ENCODE measurements at places on chromosomes 12 and 14. TPM values are rescaled to one million over a fixed set of nuclear protein-coding genes. Genes with fewer than 3 reads are reported as not detected.

DNA sequence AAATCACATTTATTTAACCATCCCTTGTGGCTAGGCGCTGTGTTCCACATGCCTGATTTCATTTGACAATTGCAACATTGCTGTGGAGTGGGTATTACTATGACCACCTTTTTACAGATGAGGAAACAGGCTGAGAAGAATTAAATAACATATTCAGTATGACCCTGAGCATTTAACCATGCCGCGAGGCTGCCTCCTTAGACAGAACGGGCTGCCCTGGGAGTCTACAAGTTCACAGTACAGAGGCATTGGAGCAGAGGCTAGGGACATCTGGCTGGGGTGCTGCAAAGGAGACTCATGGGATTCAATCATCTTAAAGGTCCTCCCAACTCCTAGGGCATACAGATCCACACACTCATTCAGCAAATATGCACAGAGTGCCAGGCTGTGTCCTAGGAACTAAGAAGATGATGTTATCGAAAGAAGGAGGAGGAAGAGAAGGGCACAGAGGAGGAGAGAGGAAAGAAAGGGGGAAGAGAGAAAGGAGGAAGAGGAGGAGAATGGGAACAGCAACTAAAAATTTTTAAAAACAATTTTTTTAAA lies 164.7 kb upstream of the CCND2 start:
- peaks cover 22% of the 10 kb centered on the region for H3K27me3 ChIP-seq
- DNase-seq, result no peak
- no peaks in the 10 kb centered on the region for H3K36me3 ChIP-seq
- no peak overlapping the region for H3K4me3 ChIP-seq

GRCh38 chr12:101829639-101830366 lies 956 bp downstream of the GNPTAB start:
- H3K27me3 ChIP-seq, result no peaks in the 10 kb centered on the region
- H3K4me1 ChIP-seq, result peaks cover 38% of the 10 kb centered on the region
- peak overlapping the region; percentile 83 for H3K4me3 ChIP-seq
- H3K36me3 ChIP-seq, result no peaks in the 10 kb centered on the region

- H3K36me3 ChIP-seq, result peaks cover 29% of the 10 kb centered on the region
- H3K27ac ChIP-seq, result peak overlapping the region; percentile 37
- peaks cover 31% of the 10 kb centered on the region for H3K4me1 ChIP-seq
- H3K27me3 ChIP-seq, result no peaks in the 10 kb centered on the region
- peak overlapping the region; percentile 84 for H3K4me3 ChIP-seq
- DNase-seq, result no peak
These were observed 49.4 kb downstream of the SLC25A47 start for GRCh38 chr14:100372357-100373048.

- no peaks in the 10 kb centered on the region for H3K27me3 ChIP-seq
- peaks cover 31% of the 10 kb centered on the region for H3K36me3 ChIP-seq
- no peak overlapping the region for H3K27ac ChIP-seq
- H3K4me3 ChIP-seq, result no peak overlapping the region
- no peak for DNase-seq
These were observed 55.6 kb downstream of the NIN start for GRCh38 chr14:50775357-50775756.

DNA sequence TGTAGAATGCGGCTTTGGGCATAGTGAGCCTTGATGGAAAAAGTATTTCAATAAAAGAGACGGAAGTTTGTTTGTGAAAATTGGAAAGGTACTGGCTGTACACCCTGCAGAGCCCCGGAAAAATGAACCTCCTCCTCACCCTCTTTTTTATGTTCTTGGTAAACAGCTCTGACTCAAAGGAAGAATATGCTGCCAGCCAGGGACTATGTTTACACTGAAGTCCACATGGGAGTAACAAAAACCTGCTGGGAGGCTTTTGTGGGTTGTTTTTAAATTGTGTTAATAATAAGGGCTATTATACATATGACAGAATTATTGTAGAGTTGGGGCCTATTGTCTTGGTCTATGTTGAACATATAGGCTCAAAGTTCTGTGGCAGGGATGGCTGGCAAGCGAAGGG lies 70.7 kb downstream of the TTC8 start:
- peaks cover 2% of the 10 kb centered on the region for H3K27me3 ChIP-seq
- no peaks in the 10 kb centered on the region for H3K4me1 ChIP-seq
- H3K36me3 ChIP-seq, result no peaks in the 10 kb centered on the region
- no peak for DNase-seq
- no peak overlapping the region for H3K27ac ChIP-seq
- H3K4me3 ChIP-seq, result no peak overlapping the region

DNA sequence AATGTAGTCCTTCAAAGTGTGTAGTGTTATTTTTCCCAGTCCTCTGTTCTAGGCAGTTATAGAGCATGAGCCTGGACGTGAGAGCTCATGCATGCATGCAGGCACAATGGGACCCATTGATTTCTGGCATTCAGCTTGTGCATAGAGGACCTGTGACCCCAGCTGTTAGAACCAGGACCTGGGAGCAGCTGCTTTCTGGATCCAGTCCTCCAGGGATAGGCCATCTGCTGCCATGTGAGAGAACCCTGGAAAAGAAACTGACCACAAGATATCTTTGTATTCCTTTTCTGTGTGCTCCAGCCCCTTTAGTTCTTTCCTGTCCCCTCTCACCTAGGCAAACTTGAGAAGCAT lies 76.9 kb downstream of the SUSD6 start:
- no peak overlapping the region for H3K4me3 ChIP-seq
- no peaks in the 10 kb centered on the region for H3K27me3 ChIP-seq
- peaks cover 55% of the 10 kb centered on the region for H3K4me1 ChIP-seq
- H3K27ac ChIP-seq, result no peak overlapping the region
- H3K36me3 ChIP-seq, result no peaks in the 10 kb centered on the region
- DNase-seq, result no peak

GRCh38 chr12:94121886-94122285 lies 26.5 kb upstream of the PLXNC1 start:
- H3K27ac ChIP-seq, result no peak overlapping the region
- no peaks in the 10 kb centered on the region for H3K36me3 ChIP-seq
- DNase-seq, result no peak
- no peaks in the 10 kb centered on the region for H3K4me1 ChIP-seq
- no peaks in the 10 kb centered on the region for H3K27me3 ChIP-seq
- no peak overlapping the region for H3K4me3 ChIP-seq

DNA sequence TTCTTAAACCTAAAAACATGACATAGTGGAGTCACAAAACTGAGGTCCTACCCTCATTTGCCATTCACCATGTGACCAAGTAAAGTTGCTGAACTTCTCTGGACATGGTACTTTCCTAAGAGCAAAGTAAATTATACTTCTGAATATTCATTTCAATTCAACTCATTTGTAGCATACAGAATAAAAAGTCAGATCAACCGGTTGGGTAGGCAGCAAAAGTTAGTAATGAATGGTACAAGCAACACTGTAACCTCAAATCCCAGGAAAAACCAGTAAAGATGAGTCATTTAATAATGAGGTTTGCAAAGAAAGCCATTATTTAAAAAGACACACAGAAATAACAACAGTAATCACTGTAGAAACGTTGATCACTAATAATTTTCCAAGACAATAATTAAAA lies 8.7 kb downstream of the POLE2 start:
- H3K36me3 ChIP-seq, result no peaks in the 10 kb centered on the region
- no peaks in the 10 kb centered on the region for H3K4me1 ChIP-seq
- DNase-seq, result no peak
- H3K27ac ChIP-seq, result no peak overlapping the region

The WNT5B gene
- 2.3 TPM for total RNA-seq

The INSM2 gene
- not detected for total RNA-seq

The PRB2 gene
- total RNA-seq, result not detected

The KRT7 gene
- 664 TPM for total RNA-seq

All from upper lobe of right lung (tissue), 1 donor.